Heart right ventricle (tissue), 16 donors: ENCODE measurements at places on chromosomes 11 and 22. TPM values are rescaled to one million over a fixed set of nuclear protein-coding genes. Genes with fewer than 3 reads are reported as not detected.

GRCh38 chr11:95716266-95716665, 73.3 kb downstream of the FAM76B start:
- no peaks in the 10 kb centered on the region for H3K27me3 ChIP-seq
- no peaks in the 10 kb centered on the region for H3K36me3 ChIP-seq
- no peak for DNase-seq
- H3K27ac ChIP-seq: no peak overlapping the region
- H3K4me1 ChIP-seq: no peaks in the 10 kb centered on the region
- H3K4me3 ChIP-seq: no peak overlapping the region

GRCh38 chr11:84218318-84218717, 932.2 kb upstream of the CCDC90B start:
- no peaks in the 10 kb centered on the region for H3K27me3 ChIP-seq
- no peak overlapping the region for H3K27ac ChIP-seq
- no peak for DNase-seq

- no peaks in the 10 kb centered on the region for H3K4me1 ChIP-seq
- H3K36me3 ChIP-seq: no peaks in the 10 kb centered on the region
- no peaks in the 10 kb centered on the region for H3K27me3 ChIP-seq
These were observed 800.9 kb upstream of the TENM4 start for GRCh38 chr11:80241766-80242165.

- no peak for DNase-seq
- H3K36me3 ChIP-seq: no peaks in the 10 kb centered on the region
- no peaks in the 10 kb centered on the region for H3K27me3 ChIP-seq
- H3K4me1 ChIP-seq: peaks cover 32% of the 10 kb centered on the region
- H3K27ac ChIP-seq: peak overlapping the region; percentile 99
These were observed 1.1 kb upstream of the BIRC2 start for GRCh38 chr11:102345904-102346303.

- H3K36me3 ChIP-seq: no peaks in the 10 kb centered on the region
- H3K27me3 ChIP-seq: no peaks in the 10 kb centered on the region
- DNase-seq: no peak
- H3K4me3 ChIP-seq: no peak overlapping the region
- no peak overlapping the region for H3K27ac ChIP-seq
These were observed 89.0 kb downstream of the FAM83F start for GRCh38 chr22:40083794-40084193.

Gene YPEL4
- total RNA-seq: 0.55 TPM

Gene TCN1
- not detected for total RNA-seq

Gene CTSW
- total RNA-seq: 0.34 TPM

Gene OR52E8
- not detected for total RNA-seq

Gene CST6
- total RNA-seq: 0.43 TPM

Gene PAX6
- total RNA-seq: not detected

Gene OR5M8
- not detected for total RNA-seq
